Left hindlimb (tissue), 1 donor: ENCODE measurements at places on chromosomes 3 and 15.

DNA sequence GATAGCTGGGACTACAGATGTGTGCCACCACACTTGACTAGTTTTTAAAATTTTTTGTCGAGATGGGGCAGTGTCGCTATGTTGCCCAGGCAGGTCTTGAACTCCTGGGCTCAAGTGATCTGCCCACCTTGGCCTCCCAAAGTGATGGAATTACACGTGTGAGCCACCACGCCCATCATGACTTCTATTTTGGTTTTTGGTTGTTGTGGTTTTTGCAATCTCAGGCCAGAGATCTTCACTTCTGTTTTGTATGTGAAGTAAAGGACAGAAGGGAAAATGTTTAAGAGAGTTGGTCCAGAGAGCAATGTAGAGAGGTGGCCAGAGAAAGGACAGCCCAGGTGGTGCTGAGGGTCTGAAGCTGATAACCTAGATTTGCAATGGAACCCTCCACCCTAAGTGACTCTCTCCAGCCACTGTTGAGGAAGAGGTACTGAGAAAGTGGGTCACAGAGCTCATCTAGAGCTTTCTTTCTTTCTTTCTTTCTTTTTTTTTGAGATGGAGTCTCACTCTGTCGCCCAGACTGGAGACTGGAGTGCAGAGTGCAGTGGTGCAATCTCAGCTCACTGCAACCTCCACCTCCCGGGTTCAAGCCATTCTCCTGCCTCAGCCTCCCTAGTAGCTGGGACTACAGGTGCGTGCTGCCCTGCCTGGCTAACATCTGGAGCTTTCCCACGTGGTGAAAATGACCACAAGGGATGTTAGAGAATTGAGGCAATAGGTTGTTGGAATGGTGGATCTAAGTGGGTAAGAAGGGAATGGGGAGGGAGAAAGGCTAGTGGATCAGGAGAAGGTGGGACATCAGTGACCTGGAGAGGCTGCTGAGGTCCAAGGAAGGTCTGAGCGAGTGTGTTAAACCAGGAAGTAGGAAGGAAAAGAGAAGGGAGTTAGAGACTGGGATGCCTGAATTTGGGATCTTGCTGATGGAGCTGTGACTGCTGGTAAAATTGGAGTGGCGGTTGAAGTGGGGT is 22.4 kb upstream of the SEMA4B start:
- no peak for DNase-seq

DNA sequence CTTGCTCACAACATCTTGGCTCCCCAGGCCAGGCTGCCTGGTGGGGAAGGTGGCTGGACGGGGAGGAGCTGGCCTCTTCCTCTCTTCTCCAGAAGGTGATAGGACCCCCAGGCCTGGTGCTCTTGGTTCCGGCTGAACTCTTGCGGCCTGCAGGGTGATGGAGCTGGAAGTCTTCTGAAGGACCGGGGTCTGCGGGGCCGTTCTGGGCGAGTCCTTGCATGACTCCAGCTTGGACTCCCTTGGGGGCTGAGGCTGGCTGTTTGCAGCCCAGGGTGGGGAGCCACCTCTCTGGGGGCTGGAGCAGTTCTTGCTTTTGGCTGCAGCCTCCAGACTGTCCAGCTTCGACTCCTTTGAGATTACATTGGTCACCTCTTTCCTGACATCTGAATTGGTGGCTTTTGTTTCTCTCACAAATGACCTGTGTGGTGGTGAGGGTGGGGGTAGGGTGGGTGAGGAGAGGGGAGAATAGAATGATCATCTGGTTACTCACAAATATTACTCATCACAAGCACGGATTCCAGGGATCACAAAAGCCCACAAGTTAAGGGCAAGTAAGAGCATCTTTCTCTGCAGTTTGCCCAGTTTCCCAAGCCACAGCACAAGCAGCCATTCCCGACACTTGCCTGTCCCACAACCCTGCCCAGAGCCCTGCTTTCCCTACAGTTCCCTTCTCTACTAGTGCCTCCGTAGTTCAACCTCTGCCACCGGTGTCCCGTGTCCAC is 149.1 kb upstream of the HACD2 start:
- DNase-seq, result no peak

- no peak for DNase-seq
Observed at GRCh38 chr15:93913871-93914270, 317.5 kb upstream of the MCTP2 start.

GRCh38 chr3:69420781-69421520 is 35.1 kb upstream of the FRMD4B start:
- no peak for DNase-seq

DNA sequence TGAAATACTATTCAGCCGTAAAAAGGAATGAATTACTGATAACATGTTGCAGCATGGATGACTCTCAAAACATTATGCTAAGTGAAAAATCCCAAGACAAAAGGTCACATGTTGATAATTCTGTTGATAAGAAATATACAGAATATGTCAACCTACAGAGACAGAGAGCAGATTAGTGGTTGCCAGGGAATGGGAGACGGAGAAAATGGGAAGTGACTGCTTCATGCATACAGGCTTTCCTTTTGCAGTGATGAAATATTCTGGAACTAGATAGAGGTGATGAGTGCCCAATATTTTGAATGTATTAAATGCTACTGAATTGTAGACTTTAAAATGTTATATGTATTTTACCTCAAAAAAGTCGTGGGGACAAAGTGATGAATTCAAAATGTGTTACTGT is 56.2 kb downstream of the ABHD2 start:
- DNase-seq, result no peak
